ENCODE measurements at places on chromosomes 1 and 21.

GRCh38 chr21:42465803-42466127, 30.3 kb downstream of the RSPH1 start:
- DNase-seq, result no peak

GRCh38 chr1:75129983-75130789, 4.0 kb upstream of the LHX8 start:
- no peak for DNase-seq

GRCh38 chr1:86860424-86860823, 53.5 kb downstream of the SELENOF start:
- no peak for DNase-seq

DNA sequence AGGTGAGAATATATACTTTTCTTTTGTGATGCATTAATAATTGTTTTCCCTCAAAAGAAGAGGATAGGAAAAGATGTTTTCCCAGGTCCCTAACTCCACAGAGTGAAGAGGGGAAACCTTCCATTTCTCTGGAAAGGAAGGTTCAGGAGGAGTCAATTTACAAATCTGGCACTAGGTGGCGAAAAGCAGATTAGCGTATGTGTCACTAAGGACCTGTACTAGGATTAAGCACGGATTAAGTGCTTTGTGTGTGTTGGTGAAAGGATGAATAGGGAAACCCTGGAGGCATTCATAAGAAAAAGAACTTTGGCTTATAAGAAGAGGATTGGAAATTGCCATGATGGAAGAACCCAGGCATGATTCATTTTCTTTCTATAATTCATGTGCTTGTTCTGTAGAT, 410.1 kb upstream of the PLXNA2 start:
- DNase-seq, result peak; percentile 13

GRCh38 chr1:169043823-169044222, 62.7 kb upstream of the ATP1B1 start:
- no peak for DNase-seq

DNA sequence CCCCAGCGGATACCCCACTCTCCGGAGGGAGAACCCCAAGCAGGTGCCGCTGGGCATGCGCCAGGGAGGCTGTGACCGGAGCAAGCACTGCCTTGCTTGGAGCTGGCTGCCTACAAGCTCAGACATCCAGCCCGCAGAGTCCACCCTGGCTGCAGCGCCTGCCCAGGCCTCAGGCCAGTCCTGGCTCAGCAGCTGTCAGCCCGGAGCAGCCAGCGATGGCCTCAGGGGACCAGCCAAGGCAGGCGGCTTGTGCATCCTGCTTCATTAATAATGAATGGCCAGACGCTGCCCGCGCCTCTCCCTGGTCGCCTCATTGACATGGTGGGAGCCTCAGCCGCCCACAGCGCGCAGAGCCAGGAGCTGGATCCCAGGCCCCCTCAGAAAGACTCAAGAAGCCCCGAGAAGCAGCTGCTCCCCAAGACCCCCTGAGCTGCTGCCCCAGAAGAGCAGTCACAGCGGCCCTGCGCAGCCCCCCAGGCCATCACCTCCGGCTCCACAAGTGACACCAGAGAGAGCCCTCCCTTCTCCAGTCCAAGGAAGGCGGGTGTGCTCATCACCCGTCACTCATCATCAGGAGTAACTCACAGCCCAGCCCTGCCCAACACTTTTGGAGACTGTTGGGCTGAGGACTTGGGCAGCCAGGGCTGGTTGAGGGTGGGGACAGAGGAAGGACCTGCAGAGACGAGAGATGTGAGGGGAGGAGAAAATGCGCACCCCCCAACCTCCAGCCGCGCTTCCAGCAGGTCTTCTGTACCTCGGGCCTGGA, 19.6 kb downstream of the KCNAB2 start:
- DNase-seq, result no peak

DNA sequence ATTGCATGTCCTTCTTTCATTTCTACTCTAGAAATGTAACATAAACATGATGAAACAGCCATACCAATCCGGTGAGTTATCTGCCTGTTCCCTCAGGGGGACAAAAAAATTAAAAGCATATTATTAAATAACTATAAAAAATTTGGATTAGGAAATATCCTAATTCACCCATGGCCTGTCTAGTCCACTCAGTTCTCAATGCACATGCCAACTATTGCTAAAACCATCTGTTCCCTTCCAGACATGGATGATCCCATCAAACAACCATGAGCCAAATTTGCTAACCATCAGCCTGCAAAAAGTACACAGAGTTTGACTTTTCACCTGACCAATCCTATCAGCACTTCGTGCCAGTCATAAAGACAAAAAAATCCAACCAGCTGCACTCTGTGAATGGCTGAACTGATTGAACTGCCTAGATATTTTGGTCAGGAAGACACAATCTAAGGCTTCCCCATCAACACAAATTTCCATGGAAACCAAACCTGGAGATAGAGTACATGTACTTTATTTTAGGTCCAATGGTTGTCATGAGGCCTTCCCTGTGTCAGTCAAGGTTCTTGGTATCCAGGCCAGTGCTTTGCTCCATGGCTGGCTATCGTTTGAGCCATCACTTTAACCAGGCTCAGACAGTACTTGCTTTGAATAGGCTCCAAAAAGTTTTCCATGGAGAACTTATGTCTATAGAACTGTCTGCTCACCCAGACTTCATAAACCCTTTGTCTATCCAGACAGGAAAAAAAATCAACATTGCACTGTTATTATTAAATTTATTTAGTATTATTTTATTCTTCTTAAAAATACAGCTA, 570.8 kb downstream of the LTN1 start:
- DNase-seq, result no peak

- DNase-seq, result no peak
These were observed 60.8 kb upstream of the WLS start for GRCh38 chr1:68293122-68293521.

DNA sequence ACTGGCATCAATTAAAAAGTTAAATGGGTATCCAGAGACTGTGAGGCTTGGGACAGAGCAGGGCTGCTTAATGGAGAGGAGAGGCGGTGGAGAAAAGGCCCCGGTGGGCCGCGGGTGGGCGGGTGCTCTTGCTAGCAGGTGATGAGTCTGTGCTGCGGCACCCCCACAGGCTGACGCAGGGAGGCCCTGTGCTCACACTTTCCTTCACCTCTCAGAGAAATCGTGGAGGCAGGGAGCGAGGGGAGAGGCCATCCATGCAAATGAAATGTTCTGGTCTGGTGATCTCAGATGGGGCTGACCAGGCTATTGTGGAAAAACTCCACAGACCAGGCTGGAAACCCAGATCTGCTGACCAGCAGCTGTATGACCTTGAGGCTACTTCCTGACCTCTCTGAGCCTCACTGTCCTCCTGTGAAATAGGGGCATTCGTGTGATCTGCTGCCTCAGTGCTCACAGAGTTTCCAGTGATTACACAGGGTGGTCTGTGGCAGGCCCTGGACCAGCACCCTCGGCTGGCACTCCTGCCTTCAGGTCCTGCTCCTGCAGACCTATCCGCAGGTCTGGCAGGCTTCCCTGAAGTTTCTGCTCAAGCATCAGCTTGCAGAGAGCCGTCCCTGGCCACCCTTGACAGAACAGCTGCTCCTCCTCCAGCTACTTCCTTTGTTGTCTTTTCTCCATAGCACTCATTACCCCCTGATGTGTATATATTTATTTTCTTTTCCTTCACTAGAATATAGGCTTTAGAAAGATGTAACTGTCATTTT, 89.2 kb downstream of the BEND5 start:
- DNase-seq, result no peak

- DNase-seq, result no peak
These were observed 75.5 kb downstream of the HIVEP3 start for GRCh38 chr1:41842993-41843755.

DNA sequence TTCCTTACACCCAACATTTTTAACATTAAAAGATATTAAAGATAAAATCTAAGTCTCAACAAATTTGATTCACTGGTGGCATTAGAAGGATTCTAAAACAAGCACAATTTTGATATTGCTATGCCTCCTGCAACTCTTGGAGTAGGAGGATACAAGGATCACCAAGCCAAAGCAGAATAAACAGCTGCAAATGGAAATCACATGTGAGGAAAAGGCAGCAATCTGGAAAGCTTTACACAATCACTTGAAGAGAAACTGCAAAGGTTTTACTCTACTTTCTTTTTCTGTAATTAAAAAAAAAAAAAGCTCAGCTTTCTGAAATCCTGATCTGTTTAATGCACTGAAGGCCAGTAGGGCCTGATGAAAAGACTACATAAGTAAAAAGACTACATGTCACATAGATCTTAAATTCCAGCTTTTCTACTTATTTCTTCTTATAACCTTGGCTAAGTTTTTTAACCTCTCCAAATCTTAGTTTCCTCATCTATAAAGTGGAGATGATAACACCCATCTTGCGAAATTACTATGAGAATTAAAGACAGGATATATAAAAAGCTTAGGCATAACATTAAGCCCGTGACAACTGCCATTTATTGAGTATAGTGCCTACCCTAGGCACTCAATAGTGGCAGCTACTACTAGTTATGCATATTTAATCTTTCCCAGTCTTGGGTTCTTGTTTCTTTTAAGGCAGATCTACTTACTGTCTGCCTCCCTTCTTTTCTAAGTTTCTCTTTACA, 73.5 kb downstream of the EPS15 start:
- DNase-seq, result no peak

DNA sequence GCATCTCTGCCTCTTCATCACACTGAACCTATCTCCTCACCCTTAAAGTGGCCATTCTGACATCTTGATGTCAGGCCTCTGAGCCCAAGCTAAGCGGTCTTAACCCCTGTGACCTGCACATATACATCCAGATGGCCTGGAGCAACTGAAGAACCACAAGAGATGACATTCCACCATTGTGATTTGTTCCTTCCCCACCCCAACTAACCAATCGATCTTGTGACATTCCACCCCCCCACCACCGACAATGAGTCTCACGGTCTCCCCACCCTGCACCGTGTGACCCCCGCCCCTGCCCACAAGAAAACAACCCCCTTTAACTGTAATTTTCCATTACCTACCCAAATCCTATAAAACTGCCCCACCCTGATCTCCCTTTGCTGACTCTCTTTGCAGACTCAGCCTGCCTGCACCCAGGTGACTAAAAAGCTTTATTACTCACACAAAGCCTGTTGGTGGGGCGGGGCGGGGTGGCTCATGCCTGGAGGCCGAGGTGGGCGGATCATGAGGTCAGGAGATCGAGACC, 21.0 kb upstream of the PINK1 start:
- no peak for DNase-seq

DNA sequence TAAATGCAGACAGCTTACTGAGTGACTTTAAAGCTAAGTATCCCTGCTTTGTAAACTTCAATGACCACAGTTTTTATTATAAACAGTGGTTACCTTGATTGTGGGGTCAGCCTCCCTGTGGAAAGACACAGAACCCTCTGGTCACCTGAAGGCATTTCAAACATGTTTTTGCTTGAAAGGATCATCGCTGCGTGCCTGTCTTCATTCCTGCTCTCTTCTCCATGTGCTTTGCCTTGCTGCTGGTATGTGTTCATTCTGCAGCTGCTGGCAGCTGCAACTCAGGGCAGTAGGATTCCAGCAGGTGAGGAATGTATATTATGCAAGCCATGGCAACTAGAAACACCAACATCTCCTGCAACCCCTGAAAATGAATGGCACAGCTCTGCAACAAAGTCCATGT, 81.0 kb upstream of the VAV3 start:
- no peak for DNase-seq

GRCh38 chr1:157497987-157498735, 54.2 kb downstream of the FCRL5 start:
- no peak for DNase-seq

DNA sequence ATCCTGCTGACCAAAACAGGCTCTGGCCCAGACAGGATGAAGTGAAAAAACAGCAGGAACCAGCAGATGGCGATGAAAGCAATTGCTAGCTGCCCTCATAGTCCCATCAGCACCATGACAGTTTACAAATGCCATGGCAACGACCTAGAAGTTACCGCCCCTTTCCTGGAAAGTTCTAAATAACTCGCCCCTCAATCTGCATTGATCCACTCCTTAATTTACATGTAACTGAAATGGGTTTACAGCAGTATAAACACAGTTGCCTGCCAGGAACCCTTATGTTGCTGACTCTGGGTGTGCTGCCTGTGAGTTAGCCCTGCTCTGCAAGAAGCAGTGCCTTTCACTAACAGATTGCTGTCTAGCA, 65.5 kb upstream of the CR1L start:
- peak; percentile 50 for DNase-seq

DNA sequence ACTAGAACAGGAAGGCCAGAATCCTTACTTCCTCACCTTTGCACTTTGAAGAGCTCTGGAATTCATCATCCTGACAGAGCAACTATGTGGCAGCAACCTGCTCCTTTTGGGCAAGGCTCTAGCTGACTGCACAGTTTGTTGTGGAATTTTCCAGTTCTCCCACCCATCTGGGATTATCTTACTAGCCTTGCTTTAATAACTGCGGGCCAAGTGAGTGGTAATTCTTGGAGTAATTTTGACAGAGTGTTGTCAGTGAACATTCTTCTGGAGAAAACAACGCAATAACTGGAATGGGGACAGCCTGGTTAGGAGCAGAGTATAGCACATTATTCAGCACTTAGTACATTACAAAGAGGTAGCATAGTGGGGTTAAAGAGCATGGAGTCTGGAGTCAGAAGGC, 75.3 kb downstream of the NTMT2 start:
- DNase-seq, result no peak

GRCh38 chr1:245067257-245067656, 87.5 kb upstream of the KIF26B start:
- no peak for DNase-seq

GRCh38 chr1:185896863-185897262, 162.7 kb downstream of the HMCN1 start:
- no peak for DNase-seq

DNA sequence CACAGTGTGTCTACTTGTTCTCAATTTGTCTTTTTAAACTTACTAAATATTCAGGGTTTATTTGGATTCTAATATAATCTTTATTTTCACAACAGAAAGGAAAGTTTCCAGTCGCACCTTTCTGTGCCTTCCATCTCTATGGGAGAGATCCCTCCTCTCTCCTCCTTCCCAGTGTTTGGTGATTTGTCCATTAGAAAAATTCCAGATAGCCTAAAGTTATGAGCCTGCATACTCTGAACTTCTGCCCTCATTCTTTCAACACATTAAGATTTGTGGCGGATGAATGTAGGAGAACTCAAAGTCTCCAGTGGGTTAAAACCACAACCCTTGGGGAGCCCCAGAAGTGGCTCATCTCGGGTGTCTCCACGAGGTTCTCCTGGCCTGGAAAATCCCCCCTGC, 3.6 kb downstream of the NHLH2 start:
- DNase-seq, result no peak

DNA sequence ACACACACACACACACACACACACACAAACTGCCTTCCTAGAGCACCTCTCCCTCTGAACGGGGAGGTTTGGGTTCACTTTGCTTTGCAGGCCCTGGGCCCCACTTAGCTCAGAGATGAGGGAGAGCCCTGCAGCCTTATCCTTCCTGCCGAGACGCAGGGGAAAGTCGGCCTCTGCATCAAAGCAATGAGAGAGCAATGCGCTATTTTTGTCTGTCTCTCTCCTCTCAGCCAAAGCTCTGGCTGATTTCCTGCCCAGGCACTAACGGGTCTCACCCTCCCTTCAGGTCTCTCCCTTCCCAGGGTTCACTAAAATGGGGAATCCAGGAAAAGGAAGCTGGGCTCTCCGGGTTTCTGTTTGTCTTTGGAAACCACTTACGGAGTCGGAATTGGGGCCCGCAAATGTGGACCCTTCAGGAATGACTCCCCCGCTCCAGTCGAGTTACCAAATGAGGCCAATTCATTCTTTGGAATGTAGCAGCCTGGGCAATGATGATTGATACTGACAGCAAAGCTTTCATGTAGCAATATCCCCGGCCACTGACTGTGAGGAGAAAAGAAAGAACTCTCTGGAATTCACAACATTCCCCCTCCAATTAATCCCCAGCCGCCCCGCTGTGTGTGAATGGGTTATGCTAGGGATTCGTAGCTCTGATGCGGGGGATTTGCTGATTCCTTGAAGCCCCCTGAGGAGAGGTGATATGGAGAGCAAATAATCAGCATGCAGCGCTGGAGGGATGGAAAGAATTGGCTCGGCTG, 61.5 kb upstream of the WLS start:
- DNase-seq, result no peak
